ENCODE measurements at places on chromosomes 2 and 18.

- no peak for DNase-seq
These were observed 48.2 kb downstream of the SPP2 start for GRCh38 chr2:234098681-234099080.

GRCh38 chr2:105324101-105324500 lies 5.4 kb downstream of the TGFBRAP1 start:
- no peak for DNase-seq

- no peak for DNase-seq
These were observed 47.4 kb upstream of the KDM3A start for GRCh38 chr2:86393521-86394491.

- no peak for DNase-seq
These were observed 237.9 kb upstream of the MMADHC start for GRCh38 chr2:149825473-149825872.

DNA sequence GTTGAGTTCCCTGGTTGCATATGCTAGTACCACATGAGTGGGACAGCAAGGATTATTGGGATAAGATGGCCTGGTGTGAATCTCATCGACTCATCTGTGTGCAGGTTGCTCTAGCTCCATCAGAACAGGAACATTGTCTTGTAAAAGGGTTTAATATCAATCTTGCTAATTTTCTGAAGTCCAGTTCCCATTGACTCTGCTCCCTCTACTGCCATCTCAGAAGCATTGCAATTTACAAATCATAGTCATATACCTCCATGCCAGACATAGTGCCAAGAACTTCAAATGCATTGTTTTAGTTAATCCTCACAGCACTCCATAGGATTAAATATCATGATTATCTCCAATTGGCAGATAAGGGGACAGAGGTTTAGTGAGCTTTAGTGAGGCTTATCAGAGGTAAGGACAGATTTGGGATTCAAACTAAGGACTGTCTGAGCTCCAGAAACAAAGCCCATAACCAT lies 4.8 kb upstream of the STAT4 start:
- DNase-seq = no peak

DNA sequence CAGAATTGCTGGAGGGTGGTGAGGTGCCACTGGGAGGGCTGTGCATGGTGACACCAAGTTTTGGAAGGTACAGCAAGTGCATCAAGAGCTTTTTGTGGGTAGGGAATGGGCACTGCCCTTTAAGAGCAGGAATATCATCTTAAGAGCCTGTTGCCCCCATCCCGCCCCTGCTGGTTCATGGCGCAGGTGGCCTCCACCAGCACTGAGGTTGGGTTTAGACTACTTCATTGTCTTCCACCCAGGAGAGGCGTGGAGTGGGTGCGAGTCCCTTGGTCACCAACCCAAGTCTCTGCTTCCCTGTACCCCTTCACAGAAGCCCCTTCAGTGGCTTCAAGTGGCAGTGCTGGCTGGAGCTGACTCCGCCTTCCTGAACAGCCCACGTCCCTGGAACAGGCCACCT lies 7.8 kb downstream of the RNPEPL1 start:
- DNase-seq = no peak

GRCh38 chr2:8541223-8541622 lies 140.6 kb upstream of the ID2 start:
- no peak for DNase-seq

DNA sequence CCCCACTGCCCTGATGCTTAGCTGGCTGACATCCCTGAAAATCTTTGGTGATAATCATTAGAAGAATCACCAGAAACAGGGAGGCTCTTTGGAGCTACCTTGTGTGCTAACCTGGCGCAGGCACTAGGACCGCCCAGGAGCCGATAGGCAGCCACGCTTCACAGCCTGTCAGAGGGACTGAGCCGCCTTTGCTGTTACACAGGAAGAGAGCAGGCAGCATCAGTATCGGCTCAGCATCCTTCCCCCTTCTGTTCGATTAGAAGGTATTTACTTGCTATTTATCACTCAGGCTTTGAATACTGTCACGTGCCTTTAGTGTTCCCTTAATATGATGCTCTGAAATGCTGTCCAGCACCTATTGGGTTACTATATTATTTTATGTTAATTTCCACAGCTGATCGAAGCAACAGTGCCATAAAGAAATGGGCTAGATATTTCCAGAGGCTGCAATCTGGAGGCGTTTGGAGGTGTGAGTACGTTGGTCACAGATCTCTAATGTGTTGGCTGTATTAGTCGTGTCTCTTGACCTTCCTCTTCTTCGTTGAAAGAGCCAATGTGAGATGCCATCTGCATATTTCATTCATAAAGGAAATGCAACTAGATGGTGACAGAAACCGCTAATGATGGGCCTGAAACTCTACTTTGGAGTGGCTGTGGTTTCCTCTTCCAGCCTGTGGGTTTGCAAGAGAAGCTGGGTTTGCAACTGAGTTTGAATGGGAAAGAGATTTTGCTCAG lies 110.4 kb upstream of the RAB27B start:
- no peak for DNase-seq

GRCh38 chr2:217899231-217900009 lies 103.4 kb downstream of the TNS1 start:
- DNase-seq = no peak

- DNase-seq = no peak
These were observed 54.5 kb upstream of the DAPL1 start for GRCh38 chr2:158740621-158741020.

GRCh38 chr18:59501920-59502273 lies 142.8 kb upstream of the LMAN1 start:
- no peak for DNase-seq

DNA sequence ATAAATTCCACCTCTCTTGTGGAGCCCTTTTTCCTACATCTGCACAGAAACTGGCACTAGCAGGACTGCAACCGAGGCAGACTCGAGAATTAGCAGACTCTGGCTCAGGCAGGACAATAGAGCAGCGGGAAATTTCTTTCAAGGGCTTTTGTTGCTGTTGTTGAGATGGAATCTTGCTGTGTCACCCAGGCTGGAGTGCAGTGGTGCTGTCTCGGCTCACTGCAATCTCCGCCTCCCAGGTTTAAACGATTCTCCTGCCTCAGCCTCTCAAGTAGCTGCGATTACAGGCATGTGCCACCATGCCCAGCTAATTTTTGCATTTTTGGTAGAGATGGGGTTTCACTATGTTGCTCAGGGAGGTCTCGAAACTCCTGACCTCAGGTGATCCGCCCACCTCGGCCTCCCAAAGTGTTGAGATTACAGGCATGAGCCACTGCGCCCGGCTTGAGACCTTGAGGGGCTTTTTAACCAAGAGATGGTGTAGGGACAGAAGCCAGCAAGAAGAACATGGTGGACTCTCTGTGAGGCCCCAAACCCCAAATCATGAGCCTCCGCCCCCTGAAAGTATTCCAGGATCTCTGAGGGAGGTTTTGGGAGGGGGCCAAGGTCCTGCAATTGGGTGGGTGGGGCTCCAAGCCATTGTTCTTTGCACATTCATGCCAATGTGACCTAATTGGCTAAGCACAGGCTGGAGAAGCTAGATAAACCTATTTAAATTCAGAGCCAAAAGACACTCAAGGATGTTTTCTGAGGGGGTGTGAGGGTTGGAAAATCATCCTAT lies 68.4 kb upstream of the MSH2 start:
- no peak for DNase-seq

DNA sequence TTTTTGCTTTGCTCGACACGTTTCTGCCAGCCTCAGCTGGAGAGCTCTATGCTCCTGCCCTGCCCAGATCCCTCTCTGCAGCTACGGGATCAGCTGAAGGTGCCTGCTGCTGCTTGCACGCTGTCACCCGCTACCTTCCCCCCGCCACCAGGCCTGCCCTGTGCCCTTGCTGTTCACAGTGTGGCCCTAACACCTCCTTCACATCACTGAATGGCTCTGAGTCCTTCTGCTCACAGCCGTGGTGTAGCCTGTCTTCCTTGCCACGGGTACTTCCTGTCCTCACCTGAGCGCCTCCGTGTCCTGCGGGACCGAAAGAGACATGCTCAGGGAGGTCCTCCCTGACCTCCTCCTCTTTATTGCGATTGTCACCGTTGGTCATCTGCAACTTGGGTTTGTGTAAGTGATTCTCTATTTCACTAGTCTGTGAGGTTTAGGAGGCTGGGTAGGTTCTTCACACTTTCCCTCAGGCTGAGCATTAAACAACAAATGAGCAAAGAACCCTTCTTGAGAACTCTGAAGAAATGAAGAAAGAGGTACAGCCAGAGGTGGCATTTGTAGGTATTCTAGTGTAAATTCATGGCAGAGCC lies 127.5 kb downstream of the NCK2 start:
- no peak for DNase-seq

DNA sequence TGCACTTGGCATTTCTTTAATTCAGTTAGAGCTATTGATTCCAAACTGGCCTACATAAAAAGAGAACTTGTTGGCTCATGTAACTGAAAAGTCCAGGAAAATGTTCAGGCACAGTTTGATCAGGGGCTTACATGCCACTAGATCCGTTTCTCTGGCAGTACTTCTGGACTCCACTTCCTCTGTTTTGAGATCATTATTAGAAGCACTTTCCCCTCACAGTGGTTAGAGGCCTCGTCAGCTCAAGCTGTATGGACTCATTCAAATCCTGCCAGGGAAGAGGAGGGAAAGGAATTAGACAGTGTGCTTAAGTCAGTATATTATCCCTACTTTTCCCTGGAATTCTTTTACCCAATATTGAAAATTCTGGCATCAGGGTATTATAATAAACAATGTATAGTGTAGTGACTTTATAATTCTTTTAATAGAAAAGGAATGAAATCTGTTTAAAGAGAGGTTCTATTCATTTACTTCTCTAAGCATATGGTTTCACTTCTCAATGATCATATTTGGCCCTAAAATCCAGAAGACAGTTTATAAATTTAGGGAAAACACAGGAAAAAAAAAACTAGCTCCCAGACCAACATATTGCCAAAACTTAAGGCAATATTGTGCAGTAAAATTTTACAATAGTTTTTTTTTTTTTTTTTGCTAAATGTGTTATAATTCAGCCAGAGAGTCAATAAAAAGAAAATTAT lies 92.0 kb downstream of the ARMC9 start:
- DNase-seq = no peak
